Liver (tissue), 10 donors: ENCODE measurements at places on chromosomes 7 and 10. TPM values are rescaled to one million over a fixed set of nuclear protein-coding genes. Genes with fewer than 3 reads are reported as not detected.

GRCh38 chr10:61779950-61780659 is 117.4 kb downstream of the CABCOCO1 start:
- no peaks in the 10 kb centered on the region for H3K27me3 ChIP-seq
- DNase-seq: peak; percentile 37
- no peaks in the 10 kb centered on the region for H3K4me1 ChIP-seq

The SPDYE2B gene
- not detected for total RNA-seq

The SYCE1 gene
- total RNA-seq: 0.33 TPM

- H3K36me3 ChIP-seq: no peaks in the 10 kb centered on the region
- no peak for DNase-seq
- peaks cover 33% of the 10 kb centered on the region for H3K4me1 ChIP-seq
- H3K27me3 ChIP-seq: no peaks in the 10 kb centered on the region
- H3K27ac ChIP-seq: no peak overlapping the region
These were observed 517.5 kb upstream of the GALNT17 start for GRCh38 chr7:70614237-70615045.

DNA sequence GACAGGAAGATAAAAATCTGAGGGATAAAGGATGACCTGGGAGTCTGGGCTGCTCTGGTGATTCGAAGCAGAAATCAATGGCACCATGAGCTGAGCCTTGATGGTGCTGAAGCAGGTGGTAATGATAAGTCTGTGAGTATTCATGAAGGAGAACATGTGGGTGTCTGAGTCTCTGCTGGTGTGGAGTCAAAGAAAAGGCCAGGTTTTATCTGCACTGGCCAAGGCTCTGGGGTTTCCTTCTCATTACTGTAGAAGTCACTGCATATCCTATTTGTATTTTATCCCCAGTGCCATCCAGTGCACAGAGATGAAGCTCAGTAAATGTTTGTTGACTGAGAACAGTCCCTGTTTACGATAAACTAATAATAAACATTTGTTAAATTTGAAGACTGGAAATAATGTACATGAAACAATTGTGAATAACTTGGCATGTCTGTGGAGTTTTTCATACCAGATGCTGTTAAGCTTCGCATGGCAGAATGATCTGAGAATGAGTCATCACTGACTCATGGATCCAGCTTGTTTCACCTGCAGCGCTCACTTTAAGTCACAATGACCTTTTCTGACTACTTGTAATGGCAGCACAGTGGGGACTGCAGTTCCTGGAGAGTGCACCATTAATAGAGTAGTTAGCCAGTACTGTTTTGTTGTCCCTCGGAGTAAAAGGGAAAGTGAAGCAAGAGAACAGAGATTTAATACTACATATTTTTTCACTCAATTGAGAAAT is 538.5 kb downstream of the HTR7 start:
- H3K36me3 ChIP-seq: no peaks in the 10 kb centered on the region
- DNase-seq: no peak
- H3K4me3 ChIP-seq: no peak overlapping the region
- H3K27me3 ChIP-seq: no peaks in the 10 kb centered on the region

GRCh38 chr7:17140406-17140805 is 158.0 kb upstream of the AHR start:
- no peak for DNase-seq
- no peak overlapping the region for H3K27ac ChIP-seq
- H3K4me3 ChIP-seq: no peak overlapping the region
- peaks cover 20% of the 10 kb centered on the region for H3K4me1 ChIP-seq
- no peaks in the 10 kb centered on the region for H3K27me3 ChIP-seq
- no peaks in the 10 kb centered on the region for H3K36me3 ChIP-seq

The LARP4B gene
- 16.1 TPM for total RNA-seq

The CALHM1 gene
- total RNA-seq: not detected

- no peak overlapping the region for H3K4me3 ChIP-seq
- H3K27ac ChIP-seq: no peak overlapping the region
- no peaks in the 10 kb centered on the region for H3K36me3 ChIP-seq
These were observed 497.8 kb downstream of the DNAJB6 start for GRCh38 chr7:157834501-157835163.

GRCh38 chr7:114784746-114785145 is 137.1 kb upstream of the MDFIC start:
- no peak for DNase-seq
- no peaks in the 10 kb centered on the region for H3K4me1 ChIP-seq
- no peak overlapping the region for H3K27ac ChIP-seq
- H3K36me3 ChIP-seq: no peaks in the 10 kb centered on the region
- H3K27me3 ChIP-seq: no peaks in the 10 kb centered on the region

GRCh38 chr10:77431209-77431611 is 206.4 kb downstream of the KCNMA1 start:
- H3K4me3 ChIP-seq: no peak overlapping the region
- H3K4me1 ChIP-seq: no peaks in the 10 kb centered on the region
- H3K27ac ChIP-seq: no peak overlapping the region
- DNase-seq: no peak

GRCh38 chr10:47059606-47060311 is 148.5 kb downstream of the PTPN20 start:
- no peaks in the 10 kb centered on the region for H3K4me1 ChIP-seq
- no peak overlapping the region for H3K27ac ChIP-seq
- H3K27me3 ChIP-seq: no peaks in the 10 kb centered on the region
- no peak overlapping the region for H3K4me3 ChIP-seq
- no peak for DNase-seq

The CYP2C8 gene
- 0.33 TPM for total RNA-seq

GRCh38 chr10:133050371-133050770 is 37.4 kb upstream of the ADGRA1 start:
- H3K4me1 ChIP-seq: no peaks in the 10 kb centered on the region
- no peaks in the 10 kb centered on the region for H3K36me3 ChIP-seq
- no peaks in the 10 kb centered on the region for H3K27me3 ChIP-seq
- H3K4me3 ChIP-seq: no peak overlapping the region
- DNase-seq: no peak
